ENCODE measurements at places on chromosomes 4 and X.

GRCh38 chr4:105189855-105190650 lies 43.4 kb downstream of the TET2 start:
- no peak for DNase-seq

DNA sequence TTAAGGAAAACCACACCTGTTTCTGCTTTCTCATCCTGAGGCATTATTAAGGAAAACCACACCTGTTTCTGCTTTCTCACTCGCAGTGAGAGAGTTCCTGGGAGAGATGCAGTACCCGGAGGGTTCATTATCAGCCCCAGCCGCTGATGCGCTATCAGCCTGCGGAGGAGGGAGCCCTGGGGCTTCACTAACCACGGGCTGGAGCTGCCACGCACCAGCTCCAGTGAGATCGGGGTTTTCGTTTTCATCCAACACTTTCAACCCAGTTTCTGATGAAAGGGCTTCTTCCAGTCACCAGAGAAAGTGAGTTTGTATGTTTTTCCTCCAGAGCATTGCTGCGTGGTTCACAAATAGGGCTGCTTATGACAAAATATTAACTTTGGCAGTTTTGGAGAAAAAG lies 93.2 kb upstream of the PRKX start:
- no peak for DNase-seq

DNA sequence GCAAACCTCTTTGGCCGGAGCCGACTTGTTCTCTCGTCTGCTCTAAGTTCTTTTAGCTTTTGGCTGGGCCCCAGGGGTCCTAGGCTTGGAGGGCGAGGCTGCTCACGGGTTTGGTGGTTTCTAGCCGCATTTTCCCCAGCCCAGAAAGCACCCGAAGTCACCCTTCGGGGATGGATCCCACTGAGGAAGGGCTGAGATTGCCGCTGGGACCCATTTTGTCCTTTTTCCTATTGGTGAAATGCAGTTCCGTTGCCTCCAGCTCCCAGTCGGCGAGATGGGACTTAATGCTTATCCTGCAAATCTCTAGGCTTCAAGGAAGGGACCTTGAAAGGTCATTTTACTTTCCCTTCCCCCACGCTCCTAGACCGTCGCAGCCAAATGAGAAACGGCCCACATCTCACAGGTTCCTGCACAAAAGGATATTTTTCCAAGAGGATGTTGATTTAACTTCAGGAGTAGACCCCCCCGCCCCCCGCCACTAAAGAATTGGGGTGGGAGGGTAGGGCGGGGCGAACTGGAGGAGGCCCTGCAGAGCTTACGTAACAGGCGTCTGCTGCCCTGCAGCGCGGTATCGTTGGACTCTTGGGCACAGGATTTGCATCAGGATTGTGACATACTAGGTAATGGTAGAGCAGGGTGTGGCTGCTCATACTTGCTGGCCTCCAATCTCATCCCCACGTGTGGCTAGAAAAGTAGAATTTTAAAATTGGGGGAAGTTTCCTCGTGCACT lies 564 bp downstream of the PGK1 start:
- DNase-seq = peak; percentile 10

DNA sequence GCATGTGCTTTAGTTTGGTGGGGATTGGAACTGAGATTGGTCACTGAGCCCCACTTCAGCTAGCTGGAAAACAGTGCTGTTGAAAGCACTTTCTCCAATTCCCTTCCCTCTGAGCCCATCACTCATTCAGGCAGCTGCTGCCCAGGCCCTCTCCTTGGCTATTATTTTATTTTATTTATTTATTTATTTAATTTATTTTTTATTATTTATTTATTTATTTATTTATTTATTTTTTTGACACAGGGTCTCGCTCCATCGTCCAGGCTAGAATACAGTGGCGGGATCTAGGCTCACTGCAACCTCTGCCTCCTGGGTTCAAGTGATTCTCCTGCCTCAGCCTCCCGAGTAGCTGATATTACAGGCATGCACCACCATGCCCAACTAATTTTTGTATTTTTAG lies 51.8 kb upstream of the RBPJ start:
- DNase-seq = no peak

DNA sequence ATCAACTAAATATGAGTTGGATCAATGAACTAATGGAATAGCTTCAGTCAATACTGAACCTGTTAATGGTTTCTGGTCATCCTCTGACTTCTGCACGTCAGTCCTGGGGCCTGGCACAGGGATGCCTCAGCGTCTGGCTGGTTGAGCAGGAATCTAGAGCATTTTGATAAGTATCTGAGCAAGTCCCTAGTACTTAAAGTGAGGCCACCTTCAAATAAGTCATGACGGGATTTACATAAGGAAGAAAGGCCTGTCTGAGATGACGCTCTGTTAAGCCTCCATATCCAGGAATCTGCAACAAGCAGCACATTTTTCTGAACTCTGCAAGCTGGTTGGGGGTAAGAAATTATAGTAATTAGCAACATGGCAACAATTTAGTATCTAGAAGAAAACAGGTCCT lies 83.2 kb upstream of the TBC1D9 start:
- no peak for DNase-seq

GRCh38 chrX:41688156-41688555 lies 617 bp upstream of the GPR34 start:
- DNase-seq = no peak

DNA sequence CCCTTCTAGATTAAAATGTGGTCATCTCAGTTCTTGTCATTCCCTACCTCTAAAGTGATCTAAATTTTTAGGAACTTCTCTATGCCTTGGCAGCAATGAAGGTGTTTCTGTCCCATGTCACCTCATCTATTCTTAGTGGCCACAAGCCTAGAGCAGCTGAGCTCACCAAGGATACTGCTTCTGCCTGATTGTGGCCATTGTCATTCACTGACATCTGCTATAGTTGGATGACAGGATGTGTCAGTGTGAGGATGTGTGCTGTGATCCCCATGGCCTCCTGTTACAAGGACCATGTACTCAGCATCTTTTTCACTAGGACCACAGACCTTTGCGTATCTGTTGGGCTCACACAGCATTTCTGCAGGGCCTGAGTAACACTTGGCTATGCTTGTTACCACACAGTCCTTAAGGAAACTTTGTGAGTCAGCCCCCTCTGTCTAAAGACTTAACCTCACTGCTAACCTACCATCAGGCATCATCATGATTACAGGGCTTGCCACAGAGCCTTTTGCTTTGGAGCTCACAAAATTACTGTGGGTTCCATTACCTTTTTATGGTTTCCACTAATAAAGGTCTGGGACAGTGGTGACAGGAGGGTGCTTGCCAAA lies 421.0 kb downstream of the ADAM29 start:
- no peak for DNase-seq

- no peak for DNase-seq
Measured at GRCh38 chr4:185232370-185232769, 23.0 kb downstream of the SNX25 start.

GRCh38 chrX:134691453-134691852 lies 33.2 kb upstream of the PLAC1 start:
- no peak for DNase-seq

DNA sequence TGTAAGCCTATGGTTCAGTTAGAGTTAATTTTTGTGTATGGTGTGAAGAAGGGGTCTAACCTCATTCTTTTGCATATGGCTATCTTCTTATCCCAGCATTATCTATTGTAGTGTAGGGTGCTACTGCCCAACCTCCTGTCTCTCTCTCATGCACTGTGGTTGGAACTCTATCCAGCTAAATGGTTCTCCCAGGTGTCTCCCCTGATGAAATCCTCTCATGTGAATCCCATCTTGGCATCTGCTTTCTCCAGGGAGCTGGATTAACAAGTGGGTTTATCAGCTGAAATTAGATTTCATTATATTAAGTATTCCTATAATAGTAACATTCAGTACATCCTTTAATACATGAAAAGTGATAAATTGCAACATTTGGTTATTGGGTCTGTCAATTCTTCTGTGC lies 224.7 kb upstream of the SFRP2 start:
- no peak for DNase-seq

DNA sequence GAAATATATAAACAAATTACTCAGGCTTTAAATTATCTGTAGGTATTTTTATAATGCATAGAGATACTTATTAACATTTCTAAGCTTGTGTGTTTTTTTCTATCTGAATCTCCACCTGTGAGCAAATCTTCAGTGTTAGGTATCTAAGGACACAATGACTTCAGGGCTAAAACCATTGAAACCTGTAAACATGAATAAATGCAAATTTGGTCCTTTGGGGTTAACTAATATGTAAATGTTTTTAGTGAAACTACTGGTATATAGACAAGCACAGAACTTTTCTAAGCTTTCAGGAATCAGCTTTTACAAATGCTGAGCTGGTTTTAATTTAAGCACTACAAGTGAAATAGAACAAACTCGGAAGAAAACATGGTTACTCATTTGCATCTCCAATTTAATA lies 147.9 kb downstream of the FBXO8 start:
- no peak for DNase-seq

GRCh38 chr4:75142382-75142781 lies 209.5 kb downstream of the PARM1 start:
- no peak for DNase-seq

DNA sequence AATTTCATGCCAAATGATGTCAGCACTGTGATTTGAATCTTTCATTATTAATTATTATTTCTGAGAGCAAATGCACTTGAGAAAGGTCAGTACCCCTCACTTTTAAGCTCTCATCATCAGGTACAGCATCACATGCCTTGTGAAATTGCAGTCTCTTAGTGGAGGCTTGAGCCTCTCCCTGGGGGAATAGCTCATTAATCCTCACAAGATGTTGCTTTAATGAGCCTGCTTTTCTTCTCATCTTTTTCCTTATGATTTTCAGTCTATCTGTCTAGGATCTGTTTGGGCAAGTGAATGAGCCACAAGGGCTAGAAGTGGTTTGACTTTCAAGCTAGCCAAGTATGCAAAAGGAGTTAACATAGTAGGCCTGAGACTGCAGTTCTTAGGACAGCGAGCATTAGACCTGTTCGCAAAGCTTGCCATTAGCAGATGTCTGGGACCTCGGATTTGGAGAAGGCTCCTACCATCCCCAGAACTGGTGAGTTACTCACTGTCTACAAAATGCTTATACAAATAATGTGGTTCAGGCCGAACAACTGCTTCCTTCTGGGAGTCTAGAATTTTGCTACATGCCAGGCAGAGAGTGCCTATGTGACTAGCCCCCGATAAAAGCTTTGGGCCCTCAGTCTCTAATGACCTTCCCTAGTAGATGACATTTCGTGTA lies 174.5 kb downstream of the IL15 start:
- DNase-seq = no peak

DNA sequence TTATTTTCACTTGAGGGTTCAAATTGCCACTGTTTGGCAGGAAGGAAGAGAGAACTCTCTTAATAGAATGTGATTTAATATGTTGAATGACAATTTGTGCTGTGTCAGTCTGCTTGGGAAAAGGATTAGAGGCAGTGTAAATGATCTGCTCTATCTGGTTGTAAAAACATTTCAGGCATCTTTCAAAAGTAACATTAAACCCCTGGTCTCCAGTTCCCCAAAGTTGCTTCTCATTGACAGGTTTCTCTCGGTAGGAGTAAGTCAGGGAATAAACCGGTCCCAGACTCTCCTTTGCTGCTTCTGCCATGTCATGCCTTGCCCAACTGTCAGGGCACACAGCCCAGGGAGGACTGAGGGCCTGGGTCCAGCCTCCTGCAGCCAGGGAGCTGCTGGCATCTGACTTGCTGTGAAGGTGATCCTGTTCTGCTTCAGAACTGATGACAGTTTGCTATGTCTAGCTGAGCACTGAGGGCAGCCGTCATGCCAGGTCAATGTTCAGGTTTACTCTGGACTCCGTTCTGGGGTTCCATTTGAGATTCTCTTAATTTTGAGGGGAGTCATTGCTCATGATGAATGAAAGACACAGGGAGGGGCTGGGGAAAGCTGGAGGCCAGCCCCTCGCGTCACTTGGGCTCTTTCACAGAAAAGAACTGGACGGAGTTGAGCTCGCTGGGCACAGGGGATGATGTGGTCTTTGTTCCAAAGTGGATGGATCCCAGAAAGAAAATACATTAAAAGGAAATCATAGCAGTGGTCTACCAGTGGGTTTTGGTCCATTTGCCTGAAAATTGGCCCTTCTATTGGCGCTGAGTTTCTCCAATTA lies 312.4 kb downstream of the ARHGAP10 start:
- DNase-seq = no peak

DNA sequence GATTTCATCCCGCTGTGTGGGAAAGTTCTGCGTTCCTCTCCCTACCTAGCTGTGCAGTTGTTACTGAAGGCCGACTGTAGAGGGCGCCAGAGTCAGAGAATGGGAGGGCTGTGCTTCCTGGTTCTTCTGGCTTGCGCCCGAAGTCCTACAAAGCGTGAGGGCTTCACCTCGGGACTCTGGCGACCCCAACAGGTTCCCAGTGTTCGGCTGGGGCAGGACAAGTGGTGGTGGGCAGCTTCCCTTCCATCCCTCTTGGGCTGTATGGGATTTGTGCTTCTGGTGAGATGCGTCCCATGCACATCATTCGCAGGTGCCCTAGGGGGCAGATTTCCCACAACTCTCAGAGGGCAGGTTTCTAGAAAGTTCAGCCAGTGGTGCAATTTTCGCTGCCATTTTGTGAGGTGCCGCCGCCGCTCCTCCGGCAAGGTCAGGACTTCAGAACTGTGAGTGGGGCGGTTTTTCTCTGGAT lies 27.3 kb downstream of the CT45A1 start:
- no peak for DNase-seq

- DNase-seq = no peak
Measured at GRCh38 chrX:110167952-110168451, 149.9 kb downstream of the AMMECR1 start.

GRCh38 chr4:101953949-101954348 lies 163.4 kb downstream of the BANK1 start:
- DNase-seq = no peak

DNA sequence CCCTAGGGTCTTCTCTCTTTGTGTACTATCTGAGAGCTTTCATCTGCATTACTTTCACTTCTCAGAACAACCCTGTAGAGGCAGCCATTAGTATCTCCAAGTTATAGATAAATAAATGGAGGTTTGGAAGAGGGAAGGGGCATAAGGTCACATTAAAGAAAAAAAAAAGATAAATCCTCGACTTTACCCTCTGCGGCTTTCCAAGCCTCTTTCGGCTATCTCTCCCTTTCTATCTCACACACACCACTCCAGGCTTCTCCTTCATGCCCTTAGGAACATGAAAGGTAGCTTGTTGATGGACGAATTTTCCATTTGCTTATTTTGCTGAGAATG lies 660 bp upstream of the ARHGEF9 start:
- DNase-seq = no peak

DNA sequence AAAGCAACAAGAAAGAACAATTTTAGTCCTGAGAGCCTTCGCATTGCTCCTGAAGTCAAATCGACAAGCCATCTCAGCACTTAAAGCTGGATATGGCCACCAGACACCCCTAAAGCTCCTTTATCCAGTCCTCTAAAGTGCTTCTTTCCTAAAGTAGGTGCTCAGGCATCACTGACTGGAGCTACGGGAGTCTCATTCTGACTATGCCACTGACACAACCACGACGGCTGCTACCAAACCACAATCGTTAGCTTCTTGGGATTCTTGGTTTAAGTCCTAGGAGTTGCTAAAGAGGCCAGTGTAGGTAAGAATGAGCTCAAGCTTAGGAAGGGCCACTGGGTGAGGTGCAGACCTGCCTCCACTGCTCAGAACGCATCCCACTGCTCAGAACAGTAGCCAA lies 1.0 kb downstream of the SLC10A6 start:
- no peak for DNase-seq

GRCh38 chr4:87230806-87231205 lies 10.4 kb upstream of the KLHL8 start:
- DNase-seq = no peak

GRCh38 chr4:6532102-6532501 lies 42.9 kb upstream of the MAN2B2 start:
- DNase-seq = no peak

Data from right renal pelvis (tissue), 4 donors.